ENCODE measurements at places on chromosomes 4 and X.

DNA sequence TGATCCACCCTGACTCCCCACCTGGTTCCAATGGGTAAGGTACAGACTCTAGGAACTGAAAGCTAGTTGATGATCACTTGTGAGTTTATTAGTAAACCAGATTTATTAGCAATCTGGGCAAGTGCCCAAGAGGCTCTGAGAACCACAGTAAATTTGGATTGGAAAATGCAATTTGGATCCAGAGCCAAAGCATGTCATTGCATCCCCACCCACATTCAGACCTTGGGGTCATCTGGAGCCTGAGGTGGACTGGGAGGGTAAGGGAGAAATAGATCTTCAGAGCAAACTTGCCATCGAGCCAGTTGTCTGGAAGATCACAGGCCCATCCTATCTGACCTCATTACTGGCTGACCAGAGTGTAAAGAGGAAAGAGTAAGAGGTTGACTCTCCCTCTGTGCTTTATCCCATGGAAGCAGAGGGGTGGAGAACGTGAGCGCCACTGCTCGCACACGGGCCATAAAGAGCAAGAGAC is 78.7 kb upstream of the RASGEF1B start:
- no peak for DNase-seq

DNA sequence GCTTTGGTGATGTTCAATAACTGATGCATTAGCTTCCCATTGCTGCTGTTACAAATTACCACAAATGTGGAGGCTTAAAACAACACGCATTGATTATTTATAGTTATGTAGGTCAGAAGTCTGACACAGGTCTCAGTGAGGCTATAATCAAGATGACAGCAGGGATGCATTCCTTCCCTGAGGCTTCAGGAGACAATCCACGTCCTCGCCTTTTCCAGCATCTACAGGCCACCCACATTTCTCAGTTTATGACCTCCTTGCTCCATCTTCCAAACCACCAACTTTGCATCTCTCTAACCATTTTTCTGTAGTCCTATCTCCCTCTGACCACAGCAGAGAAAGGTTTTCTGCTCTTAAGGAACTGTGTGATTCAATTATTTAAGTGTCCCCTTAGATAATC is 92.5 kb downstream of the GASK1B start:
- DNase-seq: no peak

GRCh38 chrX:40030205-40030604 is 67.6 kb downstream of the BCOR start:
- DNase-seq: no peak

- peak; percentile 35 for DNase-seq
Observed at GRCh38 chr4:177283167-177283566, 26.5 kb upstream of the NEIL3 start.

- DNase-seq: peak; percentile 100
Observed at GRCh38 chr4:156946516-156947424, 24.8 kb downstream of the PDGFC start.

- DNase-seq: no peak
Observed at GRCh38 chrX:97909245-97909644, 1025.5 kb downstream of the RPA4 start.

DNA sequence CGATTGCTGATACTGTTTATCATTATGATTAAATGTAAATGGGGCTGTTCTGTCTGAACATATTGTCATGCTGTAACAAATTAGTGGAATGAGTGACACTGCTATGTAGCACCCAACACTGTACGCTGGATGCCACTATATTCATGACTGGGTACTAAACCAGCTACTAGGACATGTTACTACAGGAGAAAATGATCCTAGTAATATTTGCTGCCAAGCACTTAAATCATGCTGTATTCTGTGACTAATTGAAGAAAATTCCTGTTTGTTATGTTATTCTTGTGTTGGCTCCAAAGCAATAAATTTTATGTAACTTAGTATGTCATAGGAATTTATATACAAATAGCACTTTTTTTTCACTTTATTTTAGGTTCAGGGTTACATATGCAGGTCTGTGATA is 804.2 kb downstream of the CENPC start:
- DNase-seq: peak; percentile 0

DNA sequence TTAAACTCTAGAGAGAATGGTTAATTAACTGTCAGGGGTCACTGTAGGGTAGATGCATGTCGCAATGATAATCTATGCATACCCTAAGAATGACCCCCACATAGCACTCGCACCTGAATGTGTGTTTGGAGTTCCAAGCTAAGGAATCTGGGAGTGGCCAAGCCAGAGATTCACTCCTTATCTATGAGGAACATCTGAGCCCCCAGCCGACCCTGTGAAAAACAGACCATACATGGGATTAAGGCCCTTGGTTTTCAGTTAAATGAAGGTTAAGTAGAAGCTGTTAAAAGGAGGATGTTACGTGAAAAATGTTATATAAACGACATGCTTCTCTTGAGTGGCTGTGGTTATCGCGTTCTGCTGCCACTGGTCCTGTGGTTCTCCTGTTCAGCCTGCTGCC is 147.2 kb downstream of the RELL1 start:
- no peak for DNase-seq
